ENCODE measurements at places on chromosomes 2 and 18.

- no peak for ATAC-seq
Measured at GRCh38 chr2:24285484-24286152, 74.7 kb downstream of the ITSN2 start.

- no peak for ATAC-seq
Measured at GRCh38 chr2:149068225-149068995, 29.9 kb downstream of the LYPD6B start.

DNA sequence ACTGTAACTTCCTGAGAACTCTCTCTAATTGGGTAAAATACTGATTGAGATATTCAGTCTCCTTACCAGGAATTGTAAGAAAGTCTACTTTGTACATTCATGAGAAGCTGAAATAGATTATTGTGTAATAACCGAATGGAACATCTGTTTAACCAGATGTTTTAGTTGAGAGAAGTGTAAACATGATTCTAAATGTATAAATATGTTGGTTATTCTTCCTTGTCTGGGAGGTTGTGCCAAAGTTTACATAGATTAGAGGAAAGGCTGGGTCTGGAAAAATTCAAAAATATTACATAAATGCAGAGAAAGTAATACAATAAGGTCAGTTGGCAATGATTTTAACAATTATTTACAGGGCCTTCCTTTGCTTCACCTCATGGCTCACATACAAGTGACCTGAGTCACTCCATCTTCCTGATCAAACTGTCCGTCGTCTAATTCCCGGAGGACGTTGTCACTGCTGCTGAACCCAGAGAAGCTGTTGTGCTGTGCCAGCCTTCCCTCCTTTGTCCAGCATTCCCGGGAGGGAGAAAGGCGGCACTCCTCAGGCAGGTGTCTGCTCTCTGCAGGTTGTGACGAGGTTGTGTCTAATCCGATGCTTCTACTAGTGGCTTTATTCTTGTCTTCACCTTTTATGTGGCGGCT lies 55.9 kb downstream of the MOB4 start:
- no peak for ATAC-seq

GRCh38 chr2:1544478-1545069 lies 131.3 kb downstream of the TPO start:
- ATAC-seq, result no peak

DNA sequence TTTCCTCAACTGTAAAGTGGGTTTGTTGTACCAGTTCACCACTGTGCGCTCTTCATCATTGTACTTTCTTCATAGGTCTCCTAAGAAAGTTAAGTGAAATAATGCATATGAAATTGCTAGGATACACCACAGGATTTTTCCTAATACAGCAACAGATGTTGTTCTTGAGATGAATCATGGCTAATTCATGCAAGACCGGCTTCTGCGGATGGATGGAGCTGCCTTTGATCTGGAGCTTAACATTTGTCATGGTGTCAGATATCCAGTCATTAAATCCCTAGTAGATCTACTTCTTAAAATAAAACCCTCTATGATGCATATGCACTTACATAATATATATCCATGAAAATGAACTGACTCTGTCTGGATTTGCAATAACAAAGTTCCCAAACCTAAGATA lies 114.1 kb downstream of the COL6A3 start:
- ATAC-seq, result no peak

DNA sequence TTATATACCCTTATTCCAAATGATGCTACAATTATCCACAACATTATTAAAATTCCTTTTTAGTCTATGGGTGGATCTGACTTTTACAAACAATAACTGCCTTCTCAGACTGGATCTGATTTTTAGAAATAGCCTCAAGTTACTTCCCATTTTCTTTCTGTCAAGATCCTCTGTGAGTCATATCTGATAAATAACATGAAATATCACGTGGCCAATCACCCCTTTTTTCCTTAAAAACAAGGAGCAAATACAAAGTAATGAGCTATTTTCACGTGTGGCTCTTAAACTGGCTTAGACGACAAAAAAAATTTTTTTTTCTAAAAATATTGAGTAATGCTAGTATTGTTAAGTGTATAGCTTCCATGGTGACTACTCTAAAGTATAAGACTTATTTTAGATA lies 6.7 kb downstream of the PELI1 start:
- ATAC-seq, result no peak

DNA sequence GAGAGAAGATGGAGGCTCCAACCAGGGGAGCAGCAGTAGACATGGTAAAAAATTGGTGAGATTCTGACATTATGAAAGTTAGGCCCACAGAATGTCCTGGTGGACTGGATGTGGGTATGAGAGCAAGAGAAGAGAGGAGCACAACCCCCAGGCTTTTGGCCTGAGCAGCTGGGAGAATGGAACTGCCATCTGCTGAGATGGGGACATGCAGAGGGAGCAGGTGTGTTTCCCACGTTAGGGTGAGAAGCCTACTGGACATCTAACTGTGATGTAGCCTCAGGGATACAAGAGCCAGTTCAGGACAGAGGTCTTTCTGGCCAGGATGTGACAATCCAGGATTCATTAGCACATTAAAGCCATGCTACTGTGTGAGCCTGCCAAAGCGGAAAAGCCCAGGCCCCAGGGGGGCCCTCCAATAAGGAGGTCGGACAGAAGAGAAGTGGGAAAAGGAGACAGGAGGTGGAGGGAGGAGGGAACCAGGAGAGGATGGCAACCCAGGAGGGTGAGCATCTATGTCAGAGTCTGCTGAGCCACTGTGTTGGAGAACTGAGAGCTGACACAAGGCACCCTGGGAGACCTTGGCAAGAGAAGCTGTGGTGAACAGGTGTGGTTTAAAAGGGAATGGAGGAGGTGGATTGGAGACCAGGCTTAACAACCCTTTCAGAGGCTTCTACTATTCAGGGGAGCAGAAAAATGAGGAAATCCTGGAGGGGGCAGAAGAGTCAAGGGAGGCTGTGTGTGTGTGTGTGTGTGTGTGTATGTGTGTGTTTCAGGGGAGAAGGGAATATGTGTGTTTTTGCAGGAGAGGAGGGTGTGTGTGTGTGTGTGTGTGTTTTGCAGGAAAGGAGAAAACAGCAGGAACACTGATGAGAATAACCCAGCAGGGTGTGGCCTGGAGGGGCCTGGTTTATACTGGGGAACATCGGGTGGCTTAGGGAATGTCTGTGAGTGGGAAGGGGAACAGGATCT lies 10.5 kb downstream of the CYB5A start:
- no peak for ATAC-seq

DNA sequence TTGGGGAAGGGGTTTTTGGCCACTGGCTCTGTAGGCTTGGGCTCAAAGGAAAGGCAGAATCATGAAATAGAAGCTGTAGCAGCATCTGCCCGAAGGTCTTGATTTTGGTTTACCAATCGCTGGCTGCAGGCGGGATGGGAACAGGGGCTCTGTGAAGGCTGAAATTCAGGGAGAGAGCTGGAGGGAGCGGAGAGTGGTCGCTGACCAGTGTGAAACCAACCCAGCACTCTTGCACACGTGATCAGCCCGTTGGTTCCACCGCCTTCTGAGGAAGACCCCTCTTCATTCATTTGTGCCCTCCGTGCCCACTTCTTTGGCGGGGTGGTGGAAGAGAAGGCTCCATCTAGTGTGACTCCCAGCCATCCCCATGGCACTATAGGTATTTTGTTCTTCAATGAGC lies 82.6 kb downstream of the KLHL29 start:
- ATAC-seq, result no peak

DNA sequence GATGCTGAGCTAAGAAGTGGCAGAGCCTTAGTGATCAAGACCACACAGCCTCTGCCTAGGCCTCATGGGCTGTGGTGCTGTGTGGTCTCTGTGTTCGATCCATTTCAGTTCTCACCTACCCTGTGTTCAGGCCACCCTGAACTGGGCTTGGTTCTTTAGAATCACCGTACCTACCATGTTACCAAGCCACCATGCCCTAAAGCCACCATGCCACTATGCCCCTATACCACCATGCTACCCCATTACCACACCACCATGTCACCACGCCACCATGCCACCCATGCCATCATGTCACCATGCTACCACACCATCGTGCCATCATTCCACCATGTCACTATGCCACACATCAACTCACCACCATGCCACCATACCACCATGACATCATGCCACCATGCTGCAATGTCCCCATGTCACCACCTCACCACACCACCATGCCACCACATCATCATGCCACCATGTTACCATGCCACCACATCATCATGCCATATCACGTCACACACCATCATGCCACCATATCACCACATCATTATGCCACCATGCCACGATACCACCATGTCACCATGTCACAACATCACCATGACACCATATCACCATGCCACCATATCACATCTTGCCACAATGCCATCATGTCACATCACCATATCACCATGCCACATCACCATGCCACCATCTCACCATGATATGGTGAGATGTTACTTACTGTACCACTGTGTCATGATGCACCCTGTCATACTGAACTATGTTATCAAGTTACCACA lies 191.0 kb upstream of the ARL4C start:
- no peak for ATAC-seq

GRCh38 chr18:25420077-25420825 lies 68.3 kb upstream of the ZNF521 start:
- ATAC-seq, result no peak

GRCh38 chr2:68342470-68342869 lies 22.6 kb upstream of the PLEK start:
- ATAC-seq, result no peak

DNA sequence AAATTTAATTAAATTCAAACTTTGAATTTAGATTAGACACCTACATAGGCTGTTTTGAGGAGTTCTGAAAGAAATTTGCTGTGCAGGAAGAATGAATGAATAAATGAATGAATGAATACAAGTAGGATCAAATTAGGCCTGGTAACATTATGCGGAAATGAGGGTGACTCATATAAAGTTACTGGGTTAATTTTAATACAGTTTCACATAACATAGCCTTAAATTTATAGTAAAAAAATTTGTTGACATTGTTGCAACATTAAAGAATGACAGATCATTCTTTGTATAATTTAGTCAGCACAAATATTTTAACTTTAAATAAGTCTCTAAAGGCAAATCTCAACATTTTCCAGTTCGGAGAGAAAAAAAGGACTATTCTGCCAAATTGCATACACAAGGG lies 1293.1 kb upstream of the SLC39A10 start:
- ATAC-seq, result no peak

GRCh38 chr2:207093234-207093633 lies 72.5 kb downstream of the KLF7 start:
- no peak for ATAC-seq

GRCh38 chr2:197705912-197706838 lies 1.0 kb downstream of the MARS2 start:
- ATAC-seq, result no peak

DNA sequence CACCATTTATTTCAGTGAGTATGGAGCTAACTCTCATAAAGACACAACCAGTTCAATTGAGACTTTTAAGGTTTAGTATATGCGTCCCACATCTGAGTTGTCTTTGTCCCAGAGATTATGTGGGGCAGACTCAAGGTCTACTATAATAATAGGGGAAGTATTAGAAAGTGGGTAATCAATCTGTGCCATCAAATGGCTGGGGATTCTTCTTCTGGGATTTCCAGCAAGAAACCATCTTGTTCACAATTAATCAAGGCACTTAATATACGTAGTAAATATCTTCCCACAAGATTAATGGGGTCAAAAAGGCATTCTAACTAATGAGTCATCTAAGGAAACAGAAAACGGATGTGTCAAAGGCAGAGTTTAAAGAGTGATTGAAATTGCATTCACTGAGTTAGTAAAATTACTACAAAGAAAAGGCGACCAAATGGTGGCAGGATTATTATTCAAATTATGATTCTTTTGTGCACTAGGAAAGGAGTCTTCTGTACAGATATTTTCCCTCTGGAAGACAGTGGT lies 179.8 kb upstream of the REG3G start:
- ATAC-seq, result no peak

DNA sequence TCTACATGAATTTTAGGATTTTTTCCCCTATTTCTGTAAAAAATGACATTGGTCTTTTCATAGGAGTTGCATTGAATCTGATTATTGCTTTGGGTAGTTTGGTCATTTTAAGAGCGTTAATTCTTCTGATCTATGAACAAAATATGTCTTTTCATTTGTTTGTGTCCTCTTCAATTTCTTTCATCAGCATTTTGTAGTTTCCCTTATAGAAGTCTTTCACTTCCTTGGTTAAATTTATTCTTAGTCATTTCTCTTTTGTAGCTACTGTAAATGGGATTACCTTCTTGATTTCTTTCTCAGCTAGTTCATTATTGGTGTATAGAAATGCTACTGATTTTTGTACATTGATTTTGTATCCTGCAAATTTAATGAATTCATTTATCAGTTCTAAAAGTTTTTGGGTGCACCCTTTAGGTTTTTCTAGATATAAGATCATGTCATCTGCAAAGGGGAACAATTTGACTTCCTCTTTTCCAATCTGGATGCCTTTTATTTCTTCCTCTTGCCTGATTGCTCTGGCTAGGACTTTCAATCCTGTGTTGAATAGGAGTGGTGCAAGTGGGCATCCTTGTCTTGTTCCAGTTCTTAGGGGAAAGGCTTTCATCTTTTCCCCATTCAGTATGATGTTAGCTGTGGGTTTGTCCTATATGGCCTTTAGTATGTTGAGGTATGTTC lies 36.6 kb upstream of the AAK1 start:
- no peak for ATAC-seq

DNA sequence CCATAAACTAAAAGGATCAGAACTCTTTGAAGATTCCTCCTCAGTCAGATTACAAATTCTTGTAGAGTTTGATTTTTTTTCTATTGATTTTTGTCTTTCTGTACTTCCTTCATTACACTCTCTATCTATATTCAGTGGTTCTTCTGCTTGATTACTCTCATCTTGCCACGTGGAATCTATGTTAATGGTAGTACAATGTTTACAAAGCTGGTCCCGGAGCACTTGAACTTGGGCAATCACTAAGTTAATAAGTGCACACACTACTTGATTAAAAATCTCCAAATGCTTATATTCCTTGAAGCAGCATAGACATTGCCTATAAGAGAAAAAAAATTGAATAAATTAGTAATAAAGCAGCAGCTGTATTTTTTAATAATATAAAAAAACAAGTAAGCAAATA lies 65.1 kb downstream of the USP34 start:
- no peak for ATAC-seq

DNA sequence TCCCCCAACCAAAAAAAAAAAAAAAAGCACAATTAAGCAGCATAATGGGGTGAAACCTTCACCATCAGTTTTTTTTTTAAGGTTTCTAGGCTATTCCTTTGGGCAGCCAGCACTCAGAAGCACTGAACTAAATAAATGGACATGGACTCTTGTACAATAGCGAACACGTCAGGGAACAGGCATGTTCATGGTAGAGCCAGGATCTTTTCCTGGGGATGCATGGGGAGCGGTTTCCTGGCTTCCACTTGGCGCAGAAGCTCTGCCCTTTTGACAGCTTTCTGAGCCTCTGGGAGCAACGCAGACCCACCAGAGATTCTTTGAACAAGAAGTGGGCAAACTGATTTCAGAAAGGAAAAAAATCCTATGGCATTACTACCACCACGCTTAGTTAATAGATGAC lies 35.0 kb downstream of the ALPK2 start:
- ATAC-seq, result no peak

GRCh38 chr18:11494107-11494506 lies 115.3 kb upstream of the SLC35G4 start:
- no peak for ATAC-seq

DNA sequence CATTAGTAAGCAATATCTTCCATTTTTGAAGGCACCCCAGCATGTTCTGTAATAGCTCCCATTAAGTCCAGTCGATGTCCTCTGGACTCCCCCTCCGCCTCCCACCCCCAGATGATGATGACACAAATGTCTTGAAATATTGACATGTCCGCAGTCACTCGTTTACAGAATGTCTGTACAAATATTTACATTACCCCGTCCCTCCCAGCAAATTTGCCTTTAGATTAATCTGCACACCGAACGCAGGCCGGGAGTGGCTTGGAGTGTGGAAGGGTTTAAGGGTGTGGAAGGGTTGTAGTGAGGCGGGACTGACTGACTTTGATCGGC lies 853 bp upstream of the OSBPL6 start:
- no peak for ATAC-seq

GRCh38 chr2:195722075-195722474 lies 65.0 kb downstream of the SLC39A10 start:
- ATAC-seq, result no peak

Measured in stimulated activated memory B cell treated with anti-CD40 and anti-IgM and Interleukin-4, amounts not matched to agents 10 μg/mL and 1 μg/mL and 100 μg/mL, for 72 hours (primary cell).